ENCODE measurements at places on chromosomes 4 and X.

DNA sequence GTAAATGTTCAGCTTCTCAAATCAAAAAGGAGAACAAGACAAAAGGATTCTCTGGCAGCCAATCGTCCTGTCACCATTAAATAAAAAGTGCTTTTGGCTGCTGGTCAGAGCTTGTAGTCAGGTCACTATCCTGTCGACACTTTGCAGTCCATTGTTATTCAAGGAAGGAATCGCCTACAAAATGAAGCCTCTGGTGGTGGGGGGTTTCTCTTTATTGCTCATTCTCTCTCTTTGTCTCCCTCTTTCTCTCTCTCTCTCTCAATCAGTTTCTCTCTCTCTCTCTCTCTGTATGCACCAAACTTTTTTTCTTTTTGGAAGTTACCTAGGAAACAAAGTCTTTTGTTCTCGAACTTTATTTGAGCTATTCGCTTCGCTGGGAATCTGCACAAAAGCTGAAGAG lies 17.6 kb upstream of the SCML1 start:
- DNase-seq = no peak

DNA sequence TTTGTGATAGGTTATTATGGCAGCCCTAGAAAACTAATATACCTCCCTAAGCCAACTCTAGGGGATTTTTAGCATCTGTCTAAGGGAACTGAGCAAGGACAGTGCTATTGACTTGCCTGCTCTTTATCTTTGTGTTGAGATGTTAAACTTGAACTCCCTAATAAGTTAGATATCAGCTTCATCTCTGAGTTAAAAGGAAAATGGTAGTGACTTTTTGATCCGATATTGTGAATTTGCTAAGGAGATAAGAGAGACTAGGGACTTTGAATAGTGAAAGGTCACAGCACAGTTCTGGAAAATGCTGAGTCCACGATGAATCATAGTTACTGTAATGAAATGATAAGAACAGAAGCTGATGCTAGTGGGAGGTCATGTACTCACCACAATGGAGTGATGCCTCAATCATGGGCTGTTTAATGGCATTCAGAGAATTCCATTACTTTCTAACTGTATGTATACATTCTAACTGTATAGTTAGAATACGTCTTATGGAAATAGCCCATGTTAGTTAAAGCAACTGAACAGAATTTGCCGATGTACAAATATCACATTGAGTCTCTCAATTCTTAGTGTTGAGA lies 147.2 kb downstream of the GLRA3 start:
- peak; percentile 88 for DNase-seq

DNA sequence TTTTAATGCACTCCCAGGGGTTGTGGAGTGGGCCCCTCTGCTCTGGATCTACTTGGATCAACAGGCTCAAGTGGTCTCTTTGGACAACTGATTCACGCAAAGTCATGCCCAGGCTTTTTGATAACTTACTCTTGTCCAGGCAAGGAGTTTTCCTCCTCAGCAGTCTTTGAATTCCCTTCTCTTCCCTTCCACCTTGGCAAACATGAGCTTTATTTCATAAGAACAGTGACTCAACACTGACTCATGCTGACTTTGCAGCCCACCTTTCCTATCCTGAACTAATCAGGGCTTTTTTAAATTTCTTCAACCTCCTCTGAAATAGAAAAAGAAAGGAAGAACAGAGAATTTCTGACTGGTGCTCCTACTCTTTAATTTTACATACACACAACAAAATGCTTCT lies 132.1 kb upstream of the LDB2 start:
- peak; percentile 91 for DNase-seq

- peak; percentile 40 for DNase-seq
Measured at GRCh38 chrX:115602729-115603389, 41.9 kb downstream of the PLS3 start.

- no peak for DNase-seq
Measured at GRCh38 chrX:37993176-37993575, 13.2 kb upstream of the SYTL5 start.

DNA sequence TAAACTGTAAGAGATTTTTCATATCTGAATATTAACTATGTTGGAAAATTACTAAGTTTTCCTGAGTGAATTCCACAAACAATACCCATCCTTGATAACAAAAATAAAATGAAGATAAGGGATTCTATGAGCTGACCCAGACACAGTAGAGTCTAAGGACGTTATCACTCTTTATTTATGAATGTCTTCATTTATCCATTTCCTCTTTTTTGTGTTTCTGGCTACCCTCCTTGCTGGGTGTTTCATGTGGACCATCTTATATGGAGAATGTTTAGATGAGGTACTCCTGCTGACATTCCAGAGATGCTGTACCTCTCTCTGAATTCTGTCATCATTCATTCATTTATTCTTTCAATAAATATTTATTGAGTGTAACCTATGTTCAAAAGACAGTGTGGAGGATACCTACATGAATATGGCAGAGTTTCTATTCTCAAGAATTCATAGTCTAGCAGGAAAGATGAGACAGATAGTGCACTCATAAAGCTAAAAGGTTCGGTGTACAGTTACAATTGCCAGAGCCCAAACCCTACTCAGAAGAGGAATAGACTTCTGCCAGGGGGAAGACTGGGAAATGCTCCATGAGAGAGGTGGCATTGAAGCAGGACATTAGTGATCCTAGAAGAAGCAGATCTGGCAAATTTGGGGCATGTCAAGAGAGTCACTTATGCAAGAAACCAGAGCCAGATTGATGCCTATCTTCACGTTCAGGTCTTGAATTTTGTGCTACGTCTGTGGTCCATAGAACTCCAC lies 195.8 kb downstream of the MAML3 start:
- no peak for DNase-seq

DNA sequence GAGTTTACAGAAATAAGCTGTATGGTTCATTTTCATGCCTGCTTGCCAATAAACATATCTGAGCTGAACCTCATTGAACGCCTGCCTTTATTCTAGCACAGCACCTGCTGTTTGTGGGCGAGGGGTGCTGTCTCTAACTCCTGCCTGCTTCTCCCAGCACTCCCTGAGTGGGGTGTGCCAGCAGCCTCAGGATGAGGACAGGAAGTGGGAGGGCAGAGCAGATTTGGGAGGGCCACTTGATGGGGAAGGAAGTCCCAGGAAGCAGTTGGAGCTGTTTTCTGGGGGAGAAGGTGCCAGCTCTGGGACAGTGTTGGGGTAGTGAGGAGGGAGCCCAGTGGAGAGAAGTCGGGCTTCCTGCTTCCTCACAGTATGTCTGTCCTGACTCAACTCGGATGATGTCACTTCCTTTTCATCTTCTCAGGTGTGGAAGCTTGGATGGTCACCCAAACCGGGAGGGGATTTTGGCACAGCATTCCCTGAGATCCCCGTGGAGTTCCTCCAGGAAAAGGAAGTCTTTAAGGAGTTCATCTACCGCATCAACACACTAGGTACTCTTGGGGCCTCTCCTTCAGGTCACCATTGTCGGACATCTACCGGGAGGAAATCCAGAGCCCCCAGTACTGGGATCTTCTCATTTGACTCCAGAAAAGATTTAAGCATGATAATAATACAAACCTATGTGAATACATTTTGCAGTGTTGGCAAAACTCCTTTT lies 29.0 kb upstream of the MSANTD1 start:
- DNase-seq = no peak

DNA sequence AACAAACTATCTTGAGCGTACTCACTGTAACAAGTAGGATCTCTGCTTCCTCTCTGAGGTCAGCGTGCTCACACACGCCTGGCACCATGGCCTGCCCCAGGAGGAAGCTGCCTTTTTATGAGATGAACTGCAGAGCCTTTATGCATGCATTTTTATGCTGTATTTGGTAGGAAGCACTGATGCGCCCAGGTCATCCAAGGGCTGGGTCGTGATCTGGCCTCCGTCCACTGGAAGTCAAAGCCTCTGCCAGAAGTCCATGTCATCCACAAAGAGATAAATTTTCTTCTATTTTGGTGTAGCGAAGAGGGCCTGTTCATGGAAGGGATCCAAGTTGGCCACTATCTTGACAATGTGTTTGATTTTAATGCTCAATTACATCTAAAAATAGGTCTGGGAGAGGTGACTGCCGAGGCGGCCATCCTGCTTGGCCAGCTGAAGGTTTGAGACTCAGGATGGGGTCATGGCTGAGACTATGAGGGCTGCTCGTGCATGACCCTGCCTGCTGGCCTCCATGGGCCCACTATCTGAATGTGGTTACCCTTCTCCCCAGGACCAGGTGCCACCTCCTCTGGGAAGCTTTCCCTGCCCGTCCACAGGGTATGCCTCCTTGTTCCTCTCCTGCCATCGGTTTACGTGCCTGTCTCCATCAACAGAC lies 50.3 kb downstream of the HTRA3 start:
- DNase-seq = no peak

- peak; percentile 6 for DNase-seq
Measured at GRCh38 chrX:14964500-14964899, 91.3 kb downstream of the MOSPD2 start.

GRCh38 chr4:184574861-184575260 lies 74.4 kb downstream of the CASP3 start:
- DNase-seq = no peak

GRCh38 chrX:132631579-132632232 lies 142.9 kb upstream of the MBNL3 start:
- DNase-seq = peak; percentile 26

DNA sequence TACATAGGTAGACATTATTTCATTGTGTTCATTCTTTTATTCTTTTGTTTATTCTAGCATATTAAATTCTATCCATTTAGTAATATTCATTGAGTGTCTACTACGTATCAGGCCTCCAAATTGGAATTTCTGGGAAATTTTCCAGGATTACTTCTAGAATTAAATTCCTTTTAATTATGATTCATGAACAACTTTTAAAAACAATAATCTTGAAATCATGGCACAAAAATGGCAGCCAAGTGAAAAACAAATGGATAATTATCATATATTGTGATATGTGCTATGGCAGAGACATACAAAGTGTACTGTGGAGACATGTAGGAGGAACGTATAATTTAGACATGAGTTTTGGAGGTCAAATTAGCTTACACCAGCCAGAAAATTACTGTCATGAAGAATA lies 868.5 kb downstream of the FAT4 start:
- DNase-seq = no peak

DNA sequence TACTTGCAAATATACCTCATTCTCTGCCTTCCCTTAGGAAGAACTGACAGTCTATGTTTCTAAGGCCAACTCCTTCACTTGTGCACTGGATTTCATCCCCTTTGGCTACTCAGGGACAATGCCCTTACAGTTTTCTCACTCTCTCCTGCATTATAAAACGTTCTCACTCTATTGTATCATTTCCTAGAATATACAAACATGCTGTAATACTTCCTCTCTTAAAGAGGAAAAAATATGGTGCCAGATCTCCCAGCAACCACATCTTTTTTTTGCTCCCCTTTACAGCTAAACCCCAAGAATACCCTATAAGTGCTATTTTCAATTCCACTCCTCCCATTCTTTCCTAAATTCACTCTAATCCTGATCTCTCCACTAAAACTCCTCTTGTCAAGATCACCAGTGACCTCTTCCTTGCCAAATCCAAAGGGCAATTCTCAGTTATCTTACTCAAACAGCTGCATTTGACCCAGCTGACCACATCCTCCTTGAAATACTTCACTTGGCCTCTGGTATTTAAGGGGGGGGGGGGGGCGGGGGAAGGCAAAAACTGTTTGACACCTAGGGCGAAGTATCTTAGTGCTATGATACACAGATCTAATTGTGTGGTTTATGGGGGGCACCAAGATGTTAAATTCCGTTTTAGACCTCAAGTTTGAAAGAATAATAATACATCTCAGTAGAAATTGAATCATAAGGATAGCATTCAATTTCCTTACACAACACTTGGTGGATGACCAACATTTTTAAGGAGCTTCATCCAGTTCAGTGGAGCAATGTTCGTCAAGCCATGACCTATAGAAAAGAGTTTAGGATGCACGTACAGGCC lies 1.6 kb downstream of the RCHY1 start:
- peak; percentile 40 for DNase-seq

GRCh38 chr4:12186526-12186925 lies 757.8 kb upstream of the HS3ST1 start:
- DNase-seq = no peak

GRCh38 chr4:40173470-40173875 lies 23.4 kb upstream of the RHOH start:
- DNase-seq = no peak

- DNase-seq = no peak
Measured at GRCh38 chr4:95825546-95825945, 14.3 kb upstream of the PDHA2 start.

GRCh38 chr4:1725521-1725920 lies 4.2 kb downstream of the TACC3 start:
- DNase-seq = no peak

DNA sequence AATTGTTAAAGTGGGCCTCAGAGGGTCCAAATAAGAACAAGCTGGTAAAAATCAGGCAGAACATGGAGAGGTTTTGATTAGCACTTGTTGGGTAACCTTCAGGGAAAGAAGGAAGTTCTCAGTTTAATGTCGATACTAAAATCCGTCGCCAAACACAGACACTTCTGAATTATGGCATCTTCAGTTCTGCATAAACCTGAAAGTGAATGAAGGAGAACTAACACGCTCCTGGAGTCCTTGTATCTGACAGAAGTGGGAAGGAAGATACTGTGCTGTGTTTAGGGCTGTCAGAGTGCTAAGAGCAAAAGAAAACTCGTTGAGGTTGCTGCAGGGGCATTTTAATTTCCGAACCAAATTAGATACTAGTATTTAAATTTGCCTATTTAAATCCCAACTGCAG lies 106.2 kb downstream of the TMA16 start:
- no peak for DNase-seq

GRCh38 chr4:84579403-84579776 lies 3.5 kb upstream of the CDS1 start:
- DNase-seq = no peak

- DNase-seq = no peak
Measured at GRCh38 chr4:124288706-124289486, 423.6 kb downstream of the ANKRD50 start.

DNA sequence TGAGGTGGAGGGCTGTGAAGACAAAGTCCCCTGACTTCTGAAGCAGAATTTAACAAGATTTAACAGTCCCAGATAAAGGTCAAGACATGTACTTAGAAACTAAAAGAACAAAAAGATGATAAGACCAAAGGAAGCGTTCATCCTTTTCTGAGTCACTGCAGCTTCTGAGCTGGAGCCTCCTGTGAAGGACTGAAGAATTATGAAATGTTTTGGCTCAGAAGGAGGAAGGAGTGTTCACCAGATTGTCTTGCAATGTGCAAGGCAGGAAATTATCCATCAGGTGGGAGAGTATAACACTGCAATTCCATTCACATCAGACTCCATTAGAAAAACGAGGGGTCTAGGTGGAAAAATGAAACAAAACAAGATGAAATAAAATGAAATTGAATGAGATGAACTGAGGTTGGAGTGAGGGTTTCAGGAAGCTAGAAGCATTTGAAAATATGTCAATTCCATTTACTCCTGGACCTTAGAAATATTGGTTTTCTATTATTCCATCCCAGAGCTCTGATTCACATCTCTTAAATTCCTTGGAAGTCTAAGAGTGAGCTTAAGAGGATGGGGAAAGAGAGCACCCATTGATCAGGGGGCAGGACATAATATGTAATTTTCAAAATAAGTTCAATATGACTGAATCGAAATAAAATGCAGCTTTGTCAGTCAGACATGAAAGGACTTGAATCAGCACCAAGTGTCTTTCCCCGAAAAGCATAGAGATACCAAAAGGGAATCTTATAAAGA lies 186.1 kb upstream of the LNX1 start:
- DNase-seq = peak; percentile 82

GRCh38 chr4:57605376-57605775 lies 495.2 kb upstream of the IGFBP7 start:
- no peak for DNase-seq
